ENCODE measurements at places on chromosomes 2 and 18. TPM values are rescaled to one million over a fixed set of nuclear protein-coding genes. Genes with fewer than 3 reads are reported as not detected.

SLC4A5 gene
- 0.50 TPM for total RNA-seq

MEP1B gene
- not detected for total RNA-seq

DNA sequence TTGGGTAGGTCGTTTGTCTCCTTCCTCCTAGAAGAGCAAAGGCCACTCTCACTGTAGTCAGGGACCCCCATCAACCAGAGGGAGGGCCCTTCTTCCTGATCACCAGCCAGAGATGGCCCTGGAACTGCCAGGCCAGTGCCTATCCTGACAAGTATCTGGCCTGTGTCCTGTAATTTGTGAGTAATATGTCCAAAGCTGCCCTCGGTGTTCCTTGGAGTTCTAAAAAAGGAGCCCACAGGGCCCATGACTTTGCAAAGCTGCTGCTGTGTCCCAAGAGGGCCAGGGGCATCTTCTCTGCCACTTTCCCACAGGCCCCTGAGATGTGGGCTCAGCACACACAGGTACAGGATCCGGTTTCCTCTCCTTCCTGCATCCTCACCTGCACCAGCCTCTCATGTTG is 212.4 kb downstream of the SEPTIN10 start:
- no peaks in the 10 kb centered on the region for H3K27me3 ChIP-seq
- H3K4me3 ChIP-seq, result no peak overlapping the region
- DNase-seq, result no peak
- no peaks in the 10 kb centered on the region for H3K4me1 ChIP-seq

- no peak overlapping the region for H3K27ac ChIP-seq
- no peaks in the 10 kb centered on the region for H3K4me1 ChIP-seq
- no peaks in the 10 kb centered on the region for H3K27me3 ChIP-seq
- no peak overlapping the region for H3K4me3 ChIP-seq
- peaks cover 15% of the 10 kb centered on the region for H3K36me3 ChIP-seq
Measured at GRCh38 chr2:139353874-139354273, 573.7 kb upstream of the NXPH2 start.

GRCh38 chr2:11995456-11995855 is 249.0 kb downstream of the LPIN1 start:
- H3K4me1 ChIP-seq, result no peaks in the 10 kb centered on the region
- DNase-seq, result no peak
- H3K27ac ChIP-seq, result no peak overlapping the region

GRCh38 chr2:37851428-37851827 is 73.7 kb upstream of the RMDN2 start:
- H3K27ac ChIP-seq, result no peak overlapping the region
- DNase-seq, result no peak
- no peaks in the 10 kb centered on the region for H3K27me3 ChIP-seq
- no peak overlapping the region for H3K4me3 ChIP-seq

DNA sequence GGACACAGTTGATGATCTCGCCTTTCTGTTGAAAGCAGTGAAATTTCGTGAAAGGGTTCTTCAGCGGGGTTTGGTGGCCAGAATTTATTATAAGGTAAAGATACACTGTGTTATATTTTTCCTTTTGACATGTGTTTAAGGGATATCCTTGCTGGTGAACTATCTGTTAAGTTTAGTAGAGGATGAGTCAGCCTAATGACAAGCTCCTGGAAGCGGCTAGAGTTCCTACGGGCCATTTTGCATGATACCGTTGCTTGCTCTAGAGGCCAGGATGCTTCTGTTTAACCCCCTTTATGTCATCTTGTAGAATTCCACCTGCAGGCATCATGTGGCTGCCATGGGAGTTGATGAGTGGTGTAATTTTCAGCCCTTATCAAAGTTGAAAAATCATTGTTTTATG is 124.8 kb upstream of the BCL2L11 start:
- H3K4me3 ChIP-seq, result no peak overlapping the region
- DNase-seq, result no peak
- no peak overlapping the region for H3K27ac ChIP-seq
- H3K4me1 ChIP-seq, result no peaks in the 10 kb centered on the region

DNA sequence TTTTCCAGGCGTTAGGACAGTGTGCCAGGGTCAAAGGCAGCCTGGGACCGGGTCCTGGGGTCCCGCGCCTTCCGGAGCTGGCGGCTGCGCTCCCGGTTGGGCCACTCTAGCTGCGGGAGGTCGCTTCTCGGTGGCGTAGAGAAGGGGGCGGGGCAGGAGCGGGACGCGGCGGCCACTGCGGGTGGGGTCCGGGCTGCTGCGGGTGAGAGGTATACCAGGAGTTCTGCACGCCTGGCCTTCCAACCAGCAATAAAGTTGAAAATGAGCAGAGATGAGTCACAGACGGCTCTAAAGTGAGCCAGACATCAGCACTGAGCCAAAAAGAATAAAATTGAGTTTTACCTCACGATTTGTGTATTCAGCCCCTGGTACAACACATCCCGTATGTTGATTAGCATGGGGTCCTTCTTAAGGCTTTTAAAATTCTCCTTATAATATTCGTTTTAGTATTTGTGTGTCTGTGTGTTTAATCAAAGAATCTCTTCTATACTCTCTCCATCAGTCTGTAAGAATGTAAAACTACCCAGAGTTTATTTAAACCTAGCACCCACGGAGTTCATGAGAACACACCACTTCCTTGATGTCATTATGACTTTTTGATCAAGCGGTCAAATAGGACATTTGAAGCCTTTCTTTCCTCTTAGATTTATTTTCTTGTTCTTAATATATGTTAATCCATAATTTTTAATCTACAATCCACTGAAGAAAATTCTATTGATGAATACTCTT is at the start of gene C1GALT1C1L:
C1GALT1C1L (minus strand) TSS at position 108 of the 729 bp plus-strand sequence; CDS start at position 1, 107 bp downstream.
- no peaks in the 10 kb centered on the region for H3K4me1 ChIP-seq
- H3K4me3 ChIP-seq, result 0 out of 2 replicates have a peak within 1 kb of the TSS, but pooled peaks have one; percentile 16
- H3K36me3 ChIP-seq, result peaks cover 3% of the 10 kb centered on the region

DNA sequence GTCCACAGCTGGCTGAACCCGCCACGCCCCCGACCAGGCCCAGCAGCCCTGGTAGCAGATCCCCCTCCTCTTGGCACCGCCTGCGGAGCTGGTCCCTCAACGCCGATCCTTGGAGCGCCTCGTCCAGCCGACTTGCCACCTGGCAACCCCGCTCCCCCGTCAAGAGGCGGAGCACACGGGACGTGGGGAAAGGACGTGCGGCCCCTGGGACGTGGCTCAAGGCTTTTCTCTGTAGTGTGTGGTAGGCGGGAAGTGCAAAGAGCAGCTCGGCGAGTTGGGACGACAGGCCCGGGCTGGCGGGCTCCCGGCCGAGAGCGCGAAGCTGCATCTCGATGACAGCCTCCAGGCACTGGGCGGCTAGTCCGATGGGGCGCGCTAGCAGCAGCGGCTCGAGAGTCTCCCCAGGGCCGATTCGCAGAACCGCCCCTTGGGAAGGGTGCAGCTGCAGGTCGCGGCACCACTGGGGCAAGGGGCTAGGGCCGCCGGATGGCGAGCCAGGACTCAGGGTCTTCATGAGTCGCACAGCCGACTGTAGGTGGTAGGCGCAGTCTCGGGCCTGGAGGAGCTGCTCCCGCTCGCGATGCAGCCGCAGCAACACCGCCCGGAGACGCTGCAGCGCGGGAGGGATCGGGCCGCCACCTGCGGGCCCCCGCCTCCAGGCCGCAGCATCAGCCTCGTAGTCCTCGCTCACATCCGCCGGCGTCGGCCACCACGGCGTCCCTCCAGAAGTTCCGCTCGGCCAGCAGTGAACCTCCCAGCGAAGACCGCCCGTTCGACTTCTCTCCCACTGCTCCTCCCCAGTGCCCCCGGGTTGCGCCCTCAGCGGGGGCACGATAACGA is 617 bp downstream of the CCDC142 start:
- no peak for DNase-seq
- no peak overlapping the region for H3K27ac ChIP-seq
- H3K4me3 ChIP-seq, result peak overlapping the region; percentile 100

GRCh38 chr2:237759176-237759575 is 39.4 kb upstream of the RBM44 start:
- no peak overlapping the region for H3K4me3 ChIP-seq
- peaks cover 71% of the 10 kb centered on the region for H3K36me3 ChIP-seq
- H3K4me1 ChIP-seq, result no peaks in the 10 kb centered on the region
- no peak overlapping the region for H3K27ac ChIP-seq
